AG09319 (cell line): ENCODE measurements at places on chromosomes 6 and 20.

DNA sequence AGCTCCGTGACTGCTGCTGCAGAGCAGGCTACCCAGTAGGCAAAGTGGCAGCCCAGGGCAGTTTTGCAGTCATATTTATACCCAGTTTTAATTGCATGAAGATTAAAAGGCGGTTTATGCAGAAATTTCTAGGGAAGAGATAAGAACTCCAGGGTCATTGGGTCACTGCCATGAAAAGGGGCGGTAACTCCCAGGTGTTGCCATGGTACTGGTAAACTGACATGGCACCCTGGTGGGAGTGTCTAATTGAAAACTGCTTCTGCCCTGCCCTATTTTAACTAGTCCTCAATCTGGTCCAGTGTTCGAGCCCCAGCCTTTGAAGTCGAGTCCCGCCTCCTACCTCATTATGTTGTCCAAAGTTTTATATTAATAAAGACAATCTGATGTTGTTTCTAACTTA is 75.0 kb upstream of the FUCA2 start:
- no peak for DNase-seq

DNA sequence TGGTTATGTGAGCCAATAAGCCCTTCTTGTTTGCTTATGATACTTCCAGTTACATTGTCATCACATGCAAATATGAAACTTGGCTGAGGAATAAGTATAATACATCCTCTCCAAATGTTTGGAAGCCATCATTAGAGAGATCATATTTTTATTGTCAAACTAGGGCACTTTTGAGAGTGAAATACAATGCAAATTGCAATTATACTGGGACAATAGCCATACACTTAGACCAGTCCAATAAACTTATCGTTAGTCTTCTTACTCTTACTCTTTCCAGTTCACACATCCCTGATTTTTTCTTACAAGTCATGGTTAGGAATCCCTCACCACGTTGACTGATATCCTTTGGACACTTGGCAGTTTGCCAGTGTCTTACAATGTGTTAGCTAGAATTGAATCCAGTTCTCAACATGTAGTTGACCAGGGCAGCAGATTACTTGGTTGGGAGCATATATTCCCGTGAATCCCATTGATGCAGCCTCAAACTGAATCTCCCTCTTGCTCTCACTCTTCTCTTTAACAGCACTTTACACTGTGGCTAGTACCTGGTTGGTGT is 519.7 kb upstream of the ID4 start:
- no peak for DNase-seq

- DNase-seq, result no peak
Measured at GRCh38 chr6:14880052-14880451, 365.8 kb upstream of the JARID2 start.

- DNase-seq, result no peak
Measured at GRCh38 chr6:43707767-43708166, 20.2 kb upstream of the MRPS18A start.

DNA sequence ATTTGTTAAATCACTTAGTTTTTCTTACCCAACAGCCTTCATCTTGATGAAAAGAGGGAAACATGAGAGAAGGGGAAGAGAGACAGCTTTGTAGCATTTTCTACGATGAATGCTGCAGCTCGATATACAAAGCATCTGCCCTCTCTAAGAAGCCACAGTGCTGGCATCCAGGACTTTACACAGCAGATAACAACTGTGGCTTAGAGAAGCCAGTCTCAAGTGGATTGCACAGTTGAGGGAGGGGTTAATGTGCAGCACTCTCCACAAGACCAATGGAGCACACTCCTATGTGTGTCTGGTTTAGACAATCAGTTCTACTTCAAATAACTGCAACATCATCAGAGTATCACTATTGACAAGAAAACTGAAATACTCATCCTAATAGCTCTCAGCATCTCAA is 5.8 kb downstream of the C6orf120 start:
- no peak for DNase-seq
